ENCODE measurements at places on chromosomes 7 and 10.

- no peak for DNase-seq
Observed at GRCh38 chr7:117824592-117824991, 48.6 kb downstream of the CTTNBP2 start.

DNA sequence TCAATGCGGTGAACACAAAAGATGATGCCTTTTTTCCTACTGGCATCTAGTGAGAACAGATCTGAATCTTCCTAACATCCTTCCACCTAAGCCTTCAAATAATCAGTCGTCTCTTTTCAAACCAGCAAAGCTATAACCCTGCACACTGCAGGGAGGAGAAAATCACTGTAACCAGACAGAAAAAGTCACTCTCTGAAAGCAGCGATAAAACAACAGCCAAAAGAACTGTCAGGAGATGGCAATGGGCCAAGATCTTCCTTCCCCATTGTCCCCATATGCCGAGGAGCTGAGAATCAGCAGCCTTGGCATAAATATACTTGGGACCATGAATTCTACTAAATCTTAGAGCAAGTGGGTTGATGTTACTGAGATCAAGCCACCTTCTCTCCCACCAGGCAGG, 13.1 kb downstream of the FZD9 start:
- no peak for DNase-seq

DNA sequence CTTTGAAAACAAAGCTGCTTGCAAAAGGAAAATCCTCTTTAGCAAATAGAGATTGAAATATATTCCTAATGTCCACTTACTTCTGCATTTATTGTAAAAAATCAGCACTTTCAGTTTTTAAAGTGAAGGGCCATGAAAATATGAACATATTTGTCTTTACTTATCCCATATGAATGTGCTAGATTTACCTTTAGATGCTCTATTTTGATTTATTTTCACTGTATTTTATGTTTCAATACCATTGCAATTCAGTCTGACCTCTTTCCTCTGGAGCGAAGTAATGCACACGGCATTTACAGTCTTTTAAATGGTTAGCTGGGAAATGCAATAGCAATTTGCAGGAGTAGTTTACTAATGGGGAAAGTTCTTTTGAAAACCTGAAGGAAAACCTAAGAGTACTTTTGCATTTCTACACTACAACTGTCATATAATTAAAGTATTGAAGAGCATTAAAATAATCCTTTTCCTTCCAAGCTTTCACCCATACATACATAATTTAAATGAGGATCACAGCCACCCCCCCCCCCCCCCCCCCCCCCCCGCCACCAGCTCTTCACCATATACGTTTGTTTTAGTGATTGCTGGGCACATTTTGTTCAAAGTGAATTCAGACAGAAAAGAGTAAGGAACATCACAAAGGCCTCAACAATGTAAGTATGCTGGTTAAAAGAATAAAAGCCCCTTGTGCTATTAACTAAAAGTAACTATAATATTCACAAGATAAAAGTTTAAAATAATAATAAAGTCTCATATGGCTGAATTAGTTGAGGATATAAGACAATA, 3.5 kb downstream of the SKIDA1 start:
- DNase-seq, result no peak

GRCh38 chr10:93462881-93463280, 19.3 kb downstream of the MYOF start:
- no peak for DNase-seq

GRCh38 chr7:151265351-151265931, 16.9 kb upstream of the SMARCD3 start:
- DNase-seq, result no peak

DNA sequence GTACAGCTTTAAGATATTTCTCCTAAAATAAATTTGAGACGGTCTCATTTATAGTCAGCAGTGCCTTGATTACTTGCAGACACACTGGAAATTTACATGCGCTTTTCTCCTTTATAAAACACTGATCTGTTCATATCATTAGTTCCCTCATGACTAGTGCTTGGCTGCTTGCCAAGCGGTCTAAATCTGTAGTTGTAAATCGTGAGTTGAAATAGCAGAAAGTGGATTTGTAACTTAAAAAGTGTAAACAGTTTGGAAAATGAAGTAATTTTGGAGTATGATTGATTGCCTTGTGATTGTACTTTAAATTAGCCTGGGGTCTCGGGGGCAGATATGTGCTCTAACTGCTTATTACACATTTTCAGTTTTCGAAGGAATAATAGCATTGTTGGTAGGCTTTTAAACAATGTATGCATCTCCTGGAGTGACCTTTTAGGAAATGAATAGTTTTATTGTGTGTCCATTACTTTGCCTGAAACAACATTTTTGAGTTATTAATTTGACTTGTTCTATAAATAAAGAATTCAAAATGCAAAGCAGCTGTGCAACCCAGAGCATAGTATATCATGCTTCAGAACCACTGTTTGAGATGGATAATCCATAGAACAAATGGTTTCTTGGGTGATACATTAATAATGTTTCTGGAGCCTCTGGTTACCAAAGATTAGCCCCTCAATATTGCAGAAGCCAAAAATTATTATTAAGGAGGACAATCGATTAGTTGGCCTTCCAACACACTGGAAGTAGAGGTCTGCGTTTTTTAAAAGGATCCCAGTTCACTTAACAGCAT, 73.3 kb downstream of the ARID5B start:
- DNase-seq, result no peak

- DNase-seq, result no peak
Observed at GRCh38 chr7:5500056-5500776, 76.6 kb upstream of the TNRC18 start.

GRCh38 chr7:71868797-71869196, 543.3 kb downstream of the CALN1 start:
- no peak for DNase-seq

DNA sequence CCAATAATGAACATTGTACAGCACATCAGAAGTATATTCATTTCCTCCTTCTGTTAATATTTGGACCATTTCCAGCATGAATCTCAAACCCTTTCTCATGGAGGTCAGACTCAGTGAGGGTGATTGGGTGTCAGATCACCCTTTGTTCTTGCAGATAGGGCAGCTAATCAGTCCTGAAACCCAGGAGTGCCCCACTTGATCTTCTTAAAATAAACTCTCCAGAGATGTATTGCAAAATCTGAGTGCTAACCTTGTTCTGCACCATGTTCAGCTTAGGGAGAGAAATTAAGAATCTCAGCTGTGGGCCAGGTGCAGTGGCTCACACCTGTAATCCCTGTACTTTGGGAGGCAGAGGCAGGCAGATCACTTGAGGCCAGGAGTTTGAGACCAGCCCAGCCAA, 869.4 kb downstream of the TYW1 start:
- no peak for DNase-seq

GRCh38 chr10:10128387-10128786, 889.3 kb upstream of the CELF2 start:
- no peak for DNase-seq

DNA sequence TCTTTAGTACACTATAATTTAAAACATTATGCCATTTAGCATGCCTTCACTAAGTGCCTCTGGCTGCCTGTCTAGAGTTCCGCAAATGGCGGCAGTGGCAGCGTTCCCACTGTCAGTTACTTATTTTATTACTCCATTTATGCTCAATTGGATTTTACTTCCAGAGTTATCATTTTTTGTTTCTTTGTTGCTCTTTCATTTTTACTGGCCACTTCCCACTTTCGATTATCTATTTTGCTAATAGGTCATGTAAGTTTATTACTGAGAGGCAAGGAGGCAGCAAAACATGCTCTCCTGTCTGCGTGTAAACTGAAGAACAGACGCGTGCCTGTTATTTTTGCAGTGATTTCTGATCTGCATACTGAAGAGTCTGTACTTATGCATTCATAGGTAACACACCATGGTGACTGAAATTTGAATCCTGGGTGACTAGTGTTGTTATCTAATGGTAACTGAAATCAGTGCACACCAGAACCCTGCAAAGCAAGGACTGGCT, 23.1 kb downstream of the KDM7A start:
- DNase-seq, result no peak

DNA sequence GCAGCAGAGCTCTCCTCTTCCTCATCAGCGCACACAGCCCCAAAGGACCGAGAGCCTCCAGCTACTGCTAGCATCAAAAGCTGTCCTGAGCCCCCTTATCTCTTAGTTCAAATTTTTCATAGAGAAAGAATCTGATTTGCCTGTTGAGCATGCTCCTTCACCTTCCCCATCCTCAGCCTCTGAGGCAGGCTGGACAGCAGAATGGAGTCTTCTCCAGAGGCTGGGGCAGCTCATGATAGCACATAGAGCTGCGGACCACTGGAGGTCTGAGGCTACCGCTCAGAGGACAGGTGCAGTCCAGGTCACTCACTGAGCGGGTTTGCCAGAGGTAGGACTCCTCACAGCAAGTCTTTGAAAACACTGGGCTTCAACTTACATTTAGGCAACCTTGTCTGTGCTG, 72.8 kb upstream of the GRB10 start:
- DNase-seq, result no peak

- DNase-seq, result no peak
Observed at GRCh38 chr7:35714407-35714806, 19.5 kb upstream of the HERPUD2 start.

- no peak for DNase-seq
Observed at GRCh38 chr10:49080965-49081364, 34.4 kb downstream of the VSTM4 start.

- DNase-seq, result no peak
Observed at GRCh38 chr7:81674431-81674830, 95.4 kb downstream of the HGF start.

DNA sequence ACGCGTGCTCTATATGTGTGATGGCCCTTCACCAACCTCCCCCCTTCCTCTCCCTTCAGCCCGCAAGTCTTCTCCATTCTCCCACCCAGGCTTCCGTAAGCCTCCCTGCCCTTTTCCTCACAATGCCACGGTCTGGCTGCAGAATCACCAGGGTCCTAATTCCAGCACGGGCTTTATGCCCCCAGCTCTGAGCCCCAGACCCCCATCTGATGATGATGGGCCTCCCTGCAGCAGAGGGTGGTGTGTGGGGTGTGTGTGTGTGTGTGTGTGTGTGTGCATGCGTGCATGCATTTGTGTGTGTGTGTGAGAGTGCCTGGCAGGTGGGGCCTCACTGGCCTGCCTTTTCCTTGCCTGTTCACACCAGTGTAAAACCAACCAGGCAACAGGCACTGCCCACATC, 109.9 kb downstream of the OAT start:
- no peak for DNase-seq

DNA sequence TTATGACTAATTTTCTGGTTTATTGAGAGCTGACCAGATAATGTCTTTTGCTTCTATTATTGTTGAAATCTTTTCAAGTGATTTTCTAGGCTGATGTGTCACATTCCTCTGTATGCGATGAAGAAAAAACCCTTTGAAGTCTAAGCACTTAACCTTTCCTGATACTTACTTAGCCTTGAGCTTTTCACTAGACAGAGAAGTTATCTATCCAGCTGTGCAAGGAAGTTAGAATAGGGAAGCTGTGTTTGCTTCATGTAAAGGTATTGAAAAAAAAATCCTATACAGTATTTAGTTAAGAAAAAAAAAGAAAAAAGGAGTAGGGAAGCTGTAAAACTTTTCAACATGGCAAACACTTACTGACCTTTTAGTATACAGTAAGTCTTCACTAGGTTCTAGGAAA, 117.6 kb upstream of the DNAJB12 start:
- no peak for DNase-seq

GRCh38 chr7:97025983-97026714, 1.5 kb upstream of the DLX5 start:
- DNase-seq, result no peak

- no peak for DNase-seq
Observed at GRCh38 chr7:29322023-29322712, 127.6 kb downstream of the CHN2 start.

DNA sequence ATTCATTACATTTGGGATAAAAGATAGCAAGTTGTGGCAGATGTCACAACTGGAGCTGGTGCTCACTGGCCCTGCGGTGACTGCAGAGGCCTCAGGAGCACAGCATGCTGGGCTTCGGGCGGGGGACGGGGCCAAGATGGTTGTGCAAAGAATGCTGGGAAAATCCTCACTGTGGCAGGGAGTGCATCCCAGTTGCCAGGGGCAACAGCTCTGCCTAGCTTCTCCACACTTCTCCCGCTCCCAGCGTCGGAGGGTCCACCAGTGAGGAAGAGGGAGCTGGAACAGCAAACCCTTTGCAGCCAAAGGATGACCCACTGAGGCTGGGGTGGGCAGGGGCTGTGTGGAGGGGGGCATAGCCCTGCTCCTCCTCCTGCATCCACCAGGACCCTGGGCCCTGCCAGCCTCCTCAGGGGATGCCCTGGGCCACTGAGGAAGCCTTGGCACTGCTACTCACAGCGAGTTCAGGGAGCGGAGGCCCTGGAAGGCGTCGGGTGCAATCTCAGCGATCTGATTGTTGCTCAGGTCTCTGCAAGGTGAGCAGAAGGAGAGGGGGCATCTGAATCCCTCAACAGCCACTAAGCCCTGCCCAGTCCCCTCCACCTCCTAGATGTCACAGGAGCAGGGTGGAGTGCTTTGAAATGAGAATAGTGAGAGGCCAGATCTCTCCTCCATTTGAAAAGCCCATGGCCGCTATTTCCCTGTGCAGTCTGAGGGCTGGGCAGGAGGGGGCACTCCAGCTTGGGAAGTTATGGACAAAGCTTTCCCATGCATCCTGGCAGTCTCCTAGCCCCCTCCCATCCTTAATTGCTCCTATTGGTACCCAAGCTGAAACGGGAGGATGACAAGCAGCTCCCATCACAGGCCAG, 126.5 kb downstream of the SLIT1 start:
- DNase-seq, result no peak

- DNase-seq, result no peak
Observed at GRCh38 chr10:33521904-33522303, 187.4 kb upstream of the NRP1 start.

DNA sequence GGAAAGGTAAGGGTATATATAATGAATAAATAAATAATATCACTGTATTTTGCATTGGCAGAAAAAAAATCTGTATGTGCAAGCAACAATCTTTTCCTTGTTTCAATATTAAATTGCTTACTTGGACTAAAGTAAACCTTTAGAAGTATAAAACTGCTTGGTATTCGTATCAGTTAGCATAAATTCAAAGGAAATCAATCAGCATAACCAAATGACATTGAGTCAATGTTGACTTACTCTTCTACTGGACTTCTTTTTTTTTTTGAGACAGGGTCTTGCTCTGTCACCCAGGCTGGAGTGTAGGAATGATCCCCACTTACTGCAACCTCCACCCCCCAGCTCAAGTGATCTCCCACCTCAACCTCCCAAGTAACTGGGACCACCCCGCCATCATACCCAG, 42.3 kb upstream of the KMT2C start:
- no peak for DNase-seq

DNA sequence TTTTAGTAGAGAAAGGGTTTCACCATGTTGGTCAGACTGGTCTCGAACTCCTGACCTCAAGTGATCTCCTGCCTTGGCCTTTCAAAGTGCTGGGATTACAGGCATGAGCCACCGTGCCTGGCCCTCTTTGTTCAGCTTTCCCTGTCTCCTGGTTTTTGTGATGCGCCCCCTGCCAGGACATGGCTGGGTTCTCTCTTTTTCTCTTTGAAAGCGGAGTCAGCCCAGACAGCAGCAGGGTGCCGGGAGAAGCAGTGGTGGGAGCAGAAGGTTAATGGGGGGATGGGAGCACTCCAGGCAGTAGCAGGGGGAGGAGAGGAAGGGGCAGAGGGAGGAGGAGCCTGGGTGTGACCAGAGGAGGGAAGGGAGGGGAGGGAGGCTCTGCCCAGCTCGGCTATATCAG, 1.8 kb downstream of the MUC3A start:
- DNase-seq, result no peak
